Nucleus accumbens (tissue), 56 donors: ENCODE measurements at places on chromosomes 2 and 18.

DNA sequence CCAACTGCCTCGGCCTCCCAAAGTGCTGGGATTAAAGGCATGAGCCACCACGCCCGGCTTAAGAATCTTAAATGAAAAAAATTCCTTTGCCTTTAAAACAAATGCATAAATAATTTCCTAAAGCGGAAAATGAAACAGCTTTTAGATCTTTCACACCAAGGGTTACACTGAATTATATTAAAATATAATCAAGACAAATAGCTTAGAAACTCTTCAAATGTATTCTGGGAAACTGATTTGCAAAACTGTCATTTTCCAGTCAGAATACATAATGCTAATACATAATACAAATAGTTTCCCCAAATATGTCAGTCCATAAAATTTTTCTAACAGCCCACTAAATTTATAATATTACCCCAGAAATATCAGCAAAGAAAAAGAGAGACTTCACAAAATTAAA is 68.3 kb upstream of the PGAP1 start:
- no peak for DNase-seq

DNA sequence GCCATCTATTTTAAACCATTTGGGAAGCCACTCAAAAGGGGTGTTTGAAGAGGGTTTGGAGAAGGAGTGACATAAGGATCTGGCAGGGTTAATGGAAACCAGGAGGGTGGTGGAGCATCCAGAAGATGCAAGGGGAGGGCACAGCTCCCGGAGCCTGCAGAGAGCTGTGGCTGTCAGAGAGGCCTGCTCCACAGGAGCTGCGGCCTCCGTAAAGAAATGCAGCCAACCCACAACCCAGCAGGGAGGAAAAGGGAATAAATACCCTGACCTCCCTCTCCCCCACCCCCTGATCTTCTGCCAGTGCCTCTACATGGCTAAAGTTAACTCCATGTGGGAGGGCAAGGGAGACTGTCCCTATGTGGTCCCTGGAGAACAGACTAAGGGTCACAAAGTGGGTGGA is 567.1 kb upstream of the POU3F3 start:
- no peak for DNase-seq

DNA sequence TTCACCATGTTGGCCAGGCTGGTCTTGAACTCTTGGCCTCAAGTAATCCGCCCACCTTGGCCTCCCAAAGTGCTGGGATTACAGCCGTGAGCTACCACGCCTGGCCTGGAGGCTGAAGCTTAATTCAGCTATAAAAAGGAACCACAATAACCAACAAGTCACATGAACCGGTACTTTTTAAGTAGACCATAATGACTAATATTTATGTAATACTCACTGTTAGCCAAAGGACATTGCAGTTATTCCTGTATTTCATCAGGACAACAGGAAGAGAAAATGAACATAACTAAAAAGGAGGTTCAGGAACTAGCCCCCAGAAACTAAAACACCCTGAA is 49.0 kb upstream of the TMEM87B start:
- no peak for DNase-seq

- DNase-seq, result no peak
Observed at GRCh38 chr2:7025082-7025481, 107.9 kb downstream of the RNF144A start.

GRCh38 chr18:55763298-55763697 is 175.3 kb upstream of the TCF4 start:
- no peak for DNase-seq

- DNase-seq, result no peak
Observed at GRCh38 chr2:240520130-240520973, 37.4 kb downstream of the ANKMY1 start.

- no peak for DNase-seq
Observed at GRCh38 chr18:23938901-23939341, 75.6 kb upstream of the TTC39C start.

GRCh38 chr2:172612051-172612450 is 56.2 kb downstream of the PDK1 start:
- DNase-seq, result no peak

DNA sequence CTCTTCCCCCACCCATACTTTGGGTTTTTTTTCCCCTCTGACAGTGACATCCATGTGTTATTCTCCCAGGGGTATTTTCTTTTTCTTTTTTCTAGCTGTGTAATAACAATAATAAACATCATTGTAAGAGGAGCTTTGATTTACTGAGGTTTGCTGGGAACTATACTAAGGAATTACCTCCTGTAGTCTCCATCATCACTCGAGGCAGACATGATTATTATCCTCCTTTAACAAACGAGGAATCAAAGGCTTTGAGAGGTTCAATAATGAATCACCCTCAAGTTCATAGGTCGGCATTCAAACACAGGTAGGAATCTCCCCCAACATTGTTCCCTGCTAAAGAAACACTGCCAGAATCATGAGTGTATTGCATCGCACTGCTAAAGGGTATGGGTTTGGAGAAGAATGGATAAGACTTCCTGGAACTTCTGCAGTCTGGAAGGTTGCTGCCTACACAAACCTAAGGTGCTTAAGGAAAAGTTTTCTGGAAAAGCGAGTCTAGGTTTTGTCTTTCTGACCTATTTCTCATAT is 260.2 kb upstream of the SESTD1 start:
- DNase-seq, result no peak

- no peak for DNase-seq
Observed at GRCh38 chr18:78939105-78939504, 40.5 kb upstream of the SALL3 start.

DNA sequence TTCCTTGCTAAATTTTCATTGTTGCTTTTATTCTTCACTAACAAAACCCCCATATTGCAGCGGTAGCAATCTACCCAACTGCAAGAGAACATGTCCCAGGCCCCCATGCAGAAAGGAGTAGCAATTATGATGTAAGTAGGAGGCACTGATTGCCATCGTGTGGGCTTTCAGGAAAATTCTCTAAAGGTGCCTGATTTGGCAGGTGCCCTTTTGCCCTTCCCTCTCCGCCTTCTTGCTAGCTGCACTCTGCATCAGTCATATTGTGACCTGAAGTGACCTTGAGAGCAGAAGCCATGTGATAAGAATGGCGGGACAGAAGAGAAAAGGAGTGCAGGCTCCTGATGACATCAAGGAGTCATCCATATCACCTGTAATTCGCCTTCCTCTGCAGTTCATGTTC is 112.1 kb downstream of the NCKAP5 start:
- no peak for DNase-seq

DNA sequence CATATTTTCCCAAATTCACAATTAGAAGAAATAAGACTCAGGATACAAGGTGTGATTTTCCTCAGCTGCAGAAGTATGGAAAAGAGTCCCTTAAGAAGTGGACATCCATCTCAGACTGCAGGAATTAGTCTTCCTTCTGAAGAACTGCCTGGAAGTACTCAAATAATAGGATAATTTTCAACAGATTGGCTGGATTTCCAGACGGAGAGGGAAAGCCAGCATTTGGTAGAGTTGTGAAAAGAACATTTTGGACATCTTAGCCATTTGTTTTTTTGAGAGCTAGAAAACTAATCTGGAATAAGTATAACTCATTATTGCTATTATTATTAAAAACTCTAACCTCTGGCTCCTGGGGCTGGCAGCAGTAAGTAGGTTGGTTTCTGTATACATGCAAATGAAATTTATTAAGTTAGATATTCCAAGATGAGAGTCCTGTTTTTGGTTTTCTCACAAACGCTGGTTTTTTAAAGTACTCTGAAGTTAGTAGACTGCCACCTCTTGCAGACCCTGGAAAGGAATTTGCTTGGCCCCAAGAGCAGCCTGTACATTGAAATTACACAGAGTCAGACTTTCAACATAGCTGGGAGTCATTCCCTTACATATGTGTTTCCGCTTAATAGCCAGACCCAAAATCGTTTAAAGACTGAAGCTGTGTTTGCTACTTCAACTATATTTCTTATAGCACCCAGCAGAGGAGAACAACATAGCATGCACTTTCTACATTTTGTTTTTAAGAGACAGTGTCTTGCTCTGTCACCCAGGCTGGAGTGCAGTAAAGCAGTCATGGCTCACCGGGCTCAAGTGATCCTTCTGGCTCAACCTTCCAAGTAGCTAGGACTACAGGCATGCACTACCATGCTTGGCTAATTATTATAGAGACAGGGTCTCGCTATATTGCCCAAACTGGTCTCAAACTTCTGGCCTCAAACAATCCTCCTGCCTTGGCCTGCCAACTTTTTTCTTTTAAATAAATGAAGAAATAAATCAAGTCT is 142.4 kb downstream of the THADA start:
- no peak for DNase-seq

GRCh38 chr2:26363323-26363722 is 16.7 kb upstream of the ADGRF3 start:
- no peak for DNase-seq

DNA sequence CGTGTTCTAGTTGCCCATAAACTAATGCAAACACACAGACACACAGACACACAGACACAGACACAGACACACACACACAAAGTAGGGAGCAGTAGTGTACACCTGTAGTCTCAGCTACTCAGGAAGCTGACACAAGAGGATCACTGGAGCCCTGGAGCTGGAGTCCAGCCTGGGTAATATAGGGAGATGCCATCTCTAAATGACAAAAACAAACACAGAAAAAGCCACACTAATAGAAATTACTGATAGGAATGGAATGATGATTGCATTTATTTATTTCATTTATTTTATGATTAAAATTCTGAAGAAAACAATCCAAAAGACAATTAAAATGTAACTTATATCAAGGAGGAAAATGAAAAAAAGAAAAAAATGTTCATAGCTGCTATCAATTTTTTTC is 30.8 kb downstream of the TCF4 start:
- DNase-seq, result no peak

DNA sequence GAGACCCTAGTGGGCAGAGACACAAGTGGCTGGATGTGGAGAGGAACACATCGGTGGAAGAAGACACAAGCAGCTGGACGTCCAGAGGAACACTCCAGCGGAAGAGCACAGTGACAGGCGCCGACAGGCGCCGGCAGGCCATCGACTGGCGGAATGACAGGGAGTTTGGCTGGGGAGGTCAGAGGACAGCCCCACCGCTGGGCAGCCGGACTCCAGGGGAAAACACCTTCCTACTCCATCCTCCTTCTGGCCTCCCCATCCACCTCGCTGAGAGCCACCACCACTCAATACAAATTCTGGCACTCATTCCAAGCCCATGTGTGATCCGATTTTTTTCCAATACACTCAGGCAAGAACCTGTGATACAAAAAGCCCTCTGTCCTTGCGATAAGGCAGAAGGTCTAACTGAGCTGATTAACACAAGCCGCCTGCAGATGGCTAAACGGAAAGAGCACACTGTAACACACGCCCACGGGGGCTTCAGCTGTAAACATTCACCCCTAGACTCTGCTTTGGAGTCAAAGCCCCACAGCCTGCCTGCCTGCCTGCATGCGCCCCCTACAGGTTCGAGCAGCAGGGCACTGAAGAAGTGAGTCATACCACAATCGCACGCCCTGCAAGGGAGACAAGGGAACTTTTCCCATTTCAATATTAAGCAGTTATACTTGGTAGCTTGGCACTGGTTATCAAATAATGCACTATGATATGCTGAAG is 50.2 kb upstream of the LRP1B start:
- DNase-seq, result no peak

DNA sequence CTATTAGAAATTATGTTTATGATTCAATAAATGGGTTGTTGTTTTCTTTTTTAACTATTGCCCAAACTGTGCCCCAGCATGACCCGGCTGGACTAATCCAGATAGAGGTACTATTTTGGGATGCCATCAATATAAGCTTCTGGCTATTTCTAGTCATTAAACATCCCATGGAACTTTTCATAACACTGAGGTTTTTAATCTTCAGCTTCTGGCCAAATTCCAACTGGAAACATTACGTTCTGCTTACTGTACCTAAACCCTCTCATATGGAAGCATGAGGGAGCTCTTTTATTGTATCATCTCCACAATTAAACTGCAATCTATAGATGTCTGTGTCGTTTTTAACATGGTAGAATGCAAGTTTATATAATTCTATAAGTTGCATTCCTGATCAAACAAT is 674.7 kb downstream of the ARHGAP15 start:
- DNase-seq, result no peak

GRCh38 chr18:48460929-48461583 is 51.9 kb upstream of the ZBTB7C start:
- no peak for DNase-seq

- DNase-seq, result no peak
Observed at GRCh38 chr2:205937211-205937610, 148.8 kb downstream of the INO80D start.

- no peak for DNase-seq
Observed at GRCh38 chr2:122643725-122644329, 888.4 kb downstream of the TSN start.

DNA sequence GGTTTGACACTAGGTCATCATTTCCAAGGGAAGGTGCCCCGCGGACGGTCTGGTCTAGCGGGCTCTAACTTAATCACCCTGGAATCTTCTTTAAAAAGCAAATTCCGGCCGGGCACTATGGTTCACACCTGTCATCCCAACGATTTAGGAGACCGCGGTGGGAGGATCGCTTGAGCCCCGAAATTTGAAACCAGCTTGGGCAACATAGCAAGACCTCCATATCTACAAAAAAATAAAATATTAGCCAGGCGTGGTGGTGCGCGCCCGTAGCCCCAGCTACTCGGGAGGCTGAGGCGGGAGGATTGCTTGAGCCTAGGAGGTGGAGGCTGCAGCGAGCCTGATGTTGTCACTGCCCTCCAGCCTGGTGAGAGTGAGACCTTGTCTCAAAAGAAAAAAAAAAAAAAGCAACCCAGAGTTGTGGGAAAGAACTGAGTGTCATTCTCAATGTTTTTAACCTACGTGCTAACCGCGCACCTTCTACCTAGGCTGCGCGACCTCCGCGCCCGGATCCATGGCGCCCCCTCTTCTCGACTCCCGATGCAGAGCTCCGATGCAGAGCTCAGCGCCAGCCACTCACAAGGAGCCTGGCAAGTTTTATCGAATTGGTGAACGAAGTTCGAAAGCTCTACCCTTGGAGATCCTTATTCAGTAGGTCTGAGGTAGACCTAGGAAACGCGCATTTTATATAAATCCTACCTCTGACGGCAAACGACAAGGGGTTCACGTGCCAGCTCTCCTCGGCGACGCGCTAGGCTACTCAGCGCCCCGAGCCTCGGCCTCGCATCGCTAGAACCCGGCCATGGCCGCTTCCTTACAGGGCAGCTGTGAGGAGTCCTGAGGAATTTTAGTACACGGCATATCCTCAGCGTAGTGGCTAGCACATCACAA is 888 bp upstream of the TWSG1 start:
- peak; percentile 37 for DNase-seq

DNA sequence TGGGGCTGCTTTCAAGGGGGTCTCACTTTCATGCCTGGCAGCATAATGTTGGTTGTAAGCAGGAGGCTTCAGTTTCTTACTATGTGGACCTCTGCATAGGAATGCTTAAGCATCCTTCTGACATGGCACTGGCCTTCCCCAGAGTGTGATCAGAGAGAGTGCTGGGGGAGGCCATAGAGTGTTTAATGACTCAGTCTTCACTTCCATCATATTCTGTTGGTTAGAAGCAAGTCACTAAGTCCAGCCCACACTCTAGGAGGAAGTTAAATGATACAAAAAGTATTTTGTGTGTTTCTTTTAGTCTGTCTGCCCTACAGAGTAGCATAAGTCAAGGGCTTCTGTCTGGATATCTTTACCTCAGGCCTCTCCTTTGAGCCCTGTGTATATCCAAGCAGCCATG is 64.9 kb downstream of the GALNT1 start:
- DNase-seq, result no peak
